Left ventricle myocardium inferior (tissue), 1 donor: ENCODE measurements at places on chromosomes 2 and 18. TPM values are rescaled to one million over a fixed set of nuclear protein-coding genes. Genes with fewer than 3 reads are reported as not detected.

IL37 gene
- not detected for total RNA-seq

MYOM1 gene
- total RNA-seq: 667 TPM

STAT4 gene
- total RNA-seq: 0.82 TPM

CCDC138 gene
- 1.1 TPM for total RNA-seq

LRATD1 gene
- total RNA-seq: 3.1 TPM
